GM10248 (cell line): ENCODE measurements at places on chromosomes 1 and 21.

DNA sequence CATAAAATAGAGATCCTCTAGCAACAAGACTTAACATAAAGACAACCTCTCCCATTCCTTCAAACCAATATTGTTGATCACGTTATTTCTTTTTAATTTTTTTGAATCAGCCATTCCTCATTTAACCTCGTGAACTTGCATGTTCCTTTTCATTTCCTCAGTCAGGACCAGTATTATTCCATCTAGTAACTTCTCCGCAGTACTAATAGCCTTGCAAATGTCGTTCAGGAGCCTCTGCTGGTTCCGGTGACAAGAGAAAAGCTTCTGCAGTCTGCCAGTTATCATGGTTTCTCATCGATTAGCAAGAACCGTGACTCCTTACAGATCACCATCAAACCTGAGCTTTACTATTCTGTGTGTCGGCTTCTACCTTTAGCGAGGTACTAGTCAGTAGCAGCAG is 3.0 kb downstream of the APP start:
- DNase-seq = no peak

DNA sequence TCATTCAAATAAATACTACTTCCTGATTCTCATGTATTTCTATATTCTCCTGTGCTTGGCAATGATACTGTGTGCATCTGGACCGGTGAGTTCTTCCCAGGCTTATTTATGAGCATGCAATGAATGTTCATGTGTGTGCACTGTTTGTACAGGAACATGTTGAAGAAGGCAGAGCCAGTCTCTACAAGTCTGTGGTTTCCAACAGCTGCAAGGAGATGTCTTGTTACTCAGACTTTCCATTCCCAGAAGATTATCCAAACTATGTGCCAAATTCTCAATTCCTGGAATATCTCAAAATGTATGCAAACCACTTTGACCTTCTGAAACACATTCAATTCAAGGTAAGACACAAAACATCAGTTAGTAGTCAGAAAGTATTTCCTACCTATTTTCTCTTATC is 19.1 kb downstream of the FMO1 start:
- DNase-seq = no peak

DNA sequence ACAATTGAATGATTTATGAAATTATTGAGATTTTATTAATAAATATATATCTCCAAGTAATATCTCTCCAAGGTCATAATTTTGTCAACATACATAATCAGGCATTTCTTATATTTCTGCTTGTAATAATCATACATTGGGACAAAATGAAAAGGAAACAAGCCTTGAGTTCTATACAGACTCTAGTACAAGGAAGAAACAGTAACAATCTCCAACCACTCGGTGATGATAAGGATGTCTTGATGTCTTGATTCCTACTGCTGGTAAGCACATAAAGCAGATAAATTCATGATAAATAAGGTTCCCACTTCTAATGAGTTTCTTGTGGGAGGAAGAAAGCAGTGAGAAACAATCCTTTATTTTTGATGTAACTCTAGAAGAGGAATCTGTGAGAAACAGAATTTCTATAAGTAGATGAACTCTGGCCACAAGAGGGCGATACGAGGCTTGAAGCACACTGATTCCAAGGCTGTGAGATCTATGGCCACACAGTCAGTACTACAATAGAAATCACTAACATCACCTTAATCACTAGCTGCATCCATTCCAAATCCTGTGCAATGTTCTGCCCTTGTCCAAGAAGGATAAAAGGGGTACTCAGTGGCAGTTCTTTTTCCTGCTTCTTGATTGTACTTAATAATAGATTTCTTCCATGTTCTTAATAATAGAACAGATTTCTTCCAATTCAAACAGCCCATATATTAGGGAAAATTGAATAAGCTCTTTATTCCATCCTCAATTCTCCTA is 41.4 kb upstream of the LRRC8B start:
- DNase-seq = peak; percentile 56

DNA sequence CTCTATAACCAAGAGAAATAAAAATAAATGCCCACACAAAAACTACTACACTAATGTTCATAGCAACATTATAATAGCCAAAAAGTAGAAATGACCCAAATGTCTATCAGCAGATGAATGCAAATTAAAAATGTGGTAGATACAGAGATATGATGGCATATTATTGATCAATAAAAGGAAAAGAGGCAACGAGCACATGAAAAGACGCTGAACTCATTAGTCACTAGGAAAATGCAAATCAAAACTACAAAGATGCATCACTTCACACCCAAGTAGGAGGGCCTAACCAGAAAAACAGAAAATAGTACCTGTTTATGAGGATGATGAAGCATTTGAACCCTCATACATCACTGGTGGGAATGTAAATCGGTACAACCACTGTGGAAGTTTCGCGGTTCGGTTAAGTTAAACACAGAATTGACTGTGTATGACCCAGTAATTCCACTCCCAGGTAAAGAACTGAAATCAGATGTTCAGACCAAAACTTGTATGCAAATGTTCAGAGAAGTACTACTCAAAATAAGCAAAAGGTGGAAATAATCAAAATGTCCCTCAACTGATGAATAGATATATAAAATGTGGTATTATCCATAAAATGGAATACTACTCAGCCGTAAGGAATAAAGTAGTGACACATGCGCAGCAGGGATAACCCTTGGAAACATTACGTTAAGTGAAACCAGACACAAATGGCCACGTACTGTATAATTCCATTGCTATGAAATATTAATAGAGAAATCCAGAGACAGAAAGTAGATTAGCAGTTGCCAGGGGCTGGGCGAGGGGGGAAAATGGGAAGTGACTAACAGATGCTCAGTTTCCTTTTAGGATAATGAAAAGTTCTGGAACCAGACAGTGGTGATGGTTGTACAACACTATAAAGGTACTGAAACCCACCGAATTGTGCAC is 3.1 kb downstream of the USP48 start:
- peak; percentile 44 for DNase-seq

DNA sequence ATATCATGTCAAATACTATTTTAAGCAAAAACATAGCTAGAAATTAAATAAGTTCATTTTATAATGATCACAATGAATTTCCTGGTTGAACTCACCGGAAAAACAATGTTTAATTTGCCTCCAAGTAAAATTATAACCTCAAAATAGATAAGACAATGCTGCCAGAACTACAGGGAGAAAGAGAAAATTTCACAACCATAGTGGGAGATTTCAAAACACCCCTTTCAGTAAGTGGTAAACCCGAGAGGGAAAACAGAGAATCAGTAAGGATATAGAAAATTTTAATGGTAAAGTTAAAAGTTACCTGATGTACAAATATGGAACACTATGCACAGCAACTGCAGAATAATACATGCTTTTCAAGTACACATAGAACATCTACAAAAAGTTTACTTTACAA is 43.2 kb upstream of the PLA2G4A start:
- no peak for DNase-seq

- DNase-seq = no peak
These were observed 50.7 kb downstream of the DHRS3 start for GRCh38 chr1:12567288-12567819.
